ENCODE measurements at places on chromosomes 7 and 10. TPM values are rescaled to one million over a fixed set of nuclear protein-coding genes. Genes with fewer than 3 reads are reported as not detected.

DNA sequence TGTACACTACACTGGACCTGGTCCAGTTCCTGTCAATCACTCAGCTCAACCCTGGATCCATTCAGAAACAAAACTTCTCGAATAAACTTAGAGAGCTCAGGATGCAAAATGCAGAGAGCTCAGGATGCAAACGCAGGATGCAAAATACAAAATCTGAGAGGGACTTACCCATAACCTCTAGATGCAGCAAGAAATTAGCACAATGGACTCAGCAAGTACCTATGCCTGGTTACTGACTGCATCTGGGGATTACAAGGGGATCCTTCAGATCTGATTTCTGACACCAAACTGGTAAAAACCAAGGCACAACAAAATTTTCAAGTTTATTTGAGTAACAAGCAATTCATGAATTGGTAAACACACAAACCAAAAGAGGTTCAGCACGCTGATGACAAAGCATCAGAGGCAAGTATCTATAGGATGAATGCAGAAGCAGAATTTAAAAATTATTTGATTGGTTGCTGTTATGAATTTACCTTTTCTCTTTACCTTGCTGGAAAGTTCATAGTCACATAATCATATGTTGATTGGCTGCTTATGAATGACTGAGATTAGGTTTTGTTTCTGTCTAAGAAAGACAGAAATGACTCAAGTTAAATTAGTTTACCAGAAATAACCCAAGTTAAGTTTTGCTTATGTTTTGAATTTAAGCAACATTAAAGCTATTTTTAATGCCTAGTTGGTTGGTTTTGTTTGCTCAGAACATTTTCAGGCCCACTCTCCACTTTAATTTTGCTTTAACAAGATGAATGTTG lies 11.4 kb downstream of the GIMAP6 start:
- no peak for DNase-seq

DNA sequence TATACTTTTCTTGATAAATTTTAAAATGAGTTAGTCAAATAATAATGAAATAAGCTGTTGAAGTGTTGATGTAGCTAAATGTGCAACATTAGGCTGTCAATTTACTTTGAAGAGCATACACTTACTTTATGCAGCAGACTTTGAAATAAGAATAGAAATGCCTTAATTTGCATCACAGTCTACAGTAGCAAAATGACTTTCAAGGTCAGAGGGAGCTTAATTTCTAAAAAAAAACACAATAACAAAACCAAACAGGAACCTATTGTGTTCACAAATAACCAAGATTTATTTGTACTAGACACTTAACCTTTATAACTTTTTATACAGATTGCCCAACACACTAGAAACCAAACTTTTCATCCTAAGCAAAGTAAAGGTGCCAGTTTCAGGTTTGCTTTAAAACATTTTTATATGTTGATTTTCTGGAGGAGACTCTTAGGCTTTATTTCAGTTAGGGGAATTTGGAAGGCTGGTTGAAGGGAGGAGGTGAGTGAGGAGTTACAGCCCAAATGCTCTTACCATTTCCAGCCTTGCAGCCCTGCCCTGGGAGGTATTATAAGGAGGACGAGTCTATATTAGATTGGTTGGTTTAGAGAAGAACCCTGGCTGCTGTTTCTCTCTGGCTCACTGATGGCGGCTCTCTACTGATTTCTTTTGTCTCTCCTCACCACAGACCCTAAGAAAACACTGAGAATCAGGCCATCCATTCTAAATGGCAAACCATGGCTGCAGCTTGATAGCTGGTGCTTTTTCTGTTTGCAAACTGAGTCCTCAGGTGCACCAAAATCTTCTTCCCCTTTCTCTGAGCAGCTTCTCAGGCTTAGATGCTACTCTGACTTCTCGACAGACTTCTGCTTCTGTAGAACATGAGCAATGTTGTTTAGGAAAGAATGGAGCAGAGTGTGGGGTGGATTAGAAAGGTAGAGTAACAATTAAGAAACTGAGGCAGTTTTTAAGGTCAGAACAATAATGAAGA lies 55.2 kb upstream of the RPA3 start:
- DNase-seq, result peak; percentile 70

DNA sequence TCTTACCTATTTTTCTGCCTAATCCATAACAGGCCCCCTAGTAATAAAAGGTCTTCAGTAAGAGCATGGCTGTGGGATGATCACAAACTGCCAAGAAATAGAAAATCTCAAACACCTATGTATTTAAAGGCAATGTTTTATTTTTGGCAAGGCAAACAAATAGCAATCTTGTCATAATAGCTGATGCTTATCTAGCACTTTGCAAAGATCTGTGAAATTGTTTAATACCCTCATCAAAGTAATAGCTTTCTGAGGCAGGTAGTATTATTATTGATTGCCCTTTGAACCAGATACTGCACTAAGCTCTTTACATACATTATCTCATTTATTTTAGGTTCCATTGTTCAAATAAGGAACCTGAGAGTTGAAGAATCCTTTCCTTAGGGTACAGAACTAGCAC lies 1.6 kb upstream of the CADPS2 start:
- no peak for DNase-seq

DNA sequence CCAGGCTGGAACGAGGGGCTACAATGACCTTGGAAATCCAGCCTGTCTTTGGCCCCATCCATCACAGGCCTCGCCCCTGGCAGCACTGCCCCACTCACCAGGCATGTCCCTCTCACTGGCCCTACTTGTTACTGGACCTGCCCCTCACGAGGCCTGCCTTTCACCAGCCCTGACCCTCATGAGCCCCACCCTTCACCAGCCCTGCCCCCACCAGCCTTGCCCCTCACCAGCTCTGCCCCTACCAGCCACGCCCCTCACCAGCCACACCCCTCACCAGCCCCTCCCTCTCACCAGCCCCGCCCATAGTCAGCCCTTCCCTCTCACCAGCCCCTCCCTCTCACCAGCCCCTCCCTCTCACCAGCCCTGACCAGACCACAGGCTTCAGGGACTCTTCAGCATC lies 57.8 kb downstream of the COL26A1 start:
- DNase-seq, result no peak

DNA sequence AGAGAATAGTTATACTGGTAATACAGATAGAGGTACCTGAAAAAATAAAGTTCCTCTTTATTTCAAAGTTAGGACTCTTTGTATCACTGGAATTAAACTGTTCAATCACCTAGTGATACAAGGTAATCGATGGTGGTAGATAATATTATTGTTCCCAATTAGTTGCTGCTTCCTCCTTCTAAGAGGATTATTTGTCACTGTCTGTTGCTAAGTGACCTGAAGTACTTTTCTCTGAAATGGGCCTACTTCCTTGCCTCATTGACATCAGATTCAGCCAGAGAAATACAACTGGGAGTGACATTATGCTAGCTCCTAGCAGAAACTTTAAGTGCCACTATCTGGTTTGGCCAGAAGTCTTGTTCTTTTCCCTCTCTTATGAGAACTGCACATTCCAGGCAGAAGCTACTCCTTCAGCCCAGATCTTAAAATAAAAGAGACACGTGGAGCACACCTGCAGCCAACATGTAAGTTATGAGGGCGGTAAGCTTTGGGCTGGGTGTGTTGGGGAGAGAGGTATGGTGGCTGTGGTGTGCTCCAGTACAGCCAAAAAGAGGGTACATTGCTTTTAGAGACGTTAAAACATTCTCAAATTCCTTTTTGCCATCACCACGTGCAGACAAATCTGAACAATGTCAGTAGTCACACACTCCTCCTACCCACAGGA lies 54.8 kb downstream of the MINDY3 start:
- no peak for DNase-seq

DNA sequence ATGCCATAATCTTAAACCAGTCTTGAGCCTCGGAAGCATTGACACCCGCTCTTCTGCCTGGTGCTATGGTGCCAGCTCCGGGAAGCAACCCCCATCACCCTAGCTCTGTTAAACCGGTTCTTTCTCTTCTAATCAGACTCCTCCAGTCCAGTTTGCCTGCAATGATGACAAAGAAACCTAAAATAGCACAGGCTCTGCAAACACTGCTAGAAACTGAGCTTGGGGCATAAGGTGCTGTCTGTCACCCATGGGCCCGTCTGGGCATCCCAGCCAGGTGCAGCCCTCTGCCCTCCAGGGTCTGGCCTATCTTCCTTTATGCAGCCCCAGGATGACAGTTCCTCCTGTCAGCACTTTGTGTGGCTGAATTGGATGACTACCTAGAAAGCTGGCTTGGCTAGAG lies 14.2 kb upstream of the CAMK2G start:
- DNase-seq, result no peak

GRCh38 chr7:82289152-82289535 lies 154.4 kb downstream of the CACNA2D1 start:
- DNase-seq, result no peak

DNA sequence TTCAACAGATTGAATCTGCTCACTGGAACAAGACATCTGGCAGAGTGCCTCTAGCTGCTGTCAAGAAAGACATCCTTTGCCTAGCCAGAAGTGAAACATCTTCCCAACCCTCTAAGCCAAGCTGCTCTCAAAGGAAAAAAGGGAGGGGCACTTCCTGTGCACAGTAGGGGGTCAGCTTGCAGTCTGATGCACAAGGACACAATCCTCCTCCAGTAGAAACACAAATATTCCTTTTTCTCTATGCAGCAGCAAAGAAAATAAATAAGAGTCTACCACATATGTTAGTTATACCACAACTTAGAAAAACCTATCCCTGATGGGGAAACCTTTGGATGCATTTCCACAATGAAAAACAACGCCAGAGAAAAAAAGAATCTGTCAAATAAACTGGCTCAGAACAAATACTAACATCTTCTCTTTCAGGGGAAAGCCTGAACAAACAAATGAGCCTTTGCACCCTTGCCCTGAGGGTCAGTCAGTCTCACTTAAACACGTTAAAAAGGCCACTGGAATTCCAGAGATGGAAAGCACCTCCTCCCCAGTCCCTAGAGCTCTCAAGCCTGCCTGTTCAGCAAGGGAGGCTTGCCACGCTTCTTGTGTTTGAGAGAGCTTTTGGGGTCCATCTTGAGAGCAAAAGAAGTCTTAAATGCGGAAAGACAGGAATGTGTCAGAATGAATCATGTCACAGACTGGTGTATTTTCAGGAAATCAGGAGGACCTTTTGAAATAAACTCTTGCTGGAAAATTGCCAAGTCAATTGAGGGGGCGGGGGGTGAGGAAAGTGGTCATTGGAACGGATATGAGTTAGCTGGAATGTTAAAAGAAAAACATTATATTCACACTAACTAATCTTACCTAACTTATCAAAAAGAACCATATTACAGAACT lies 7.5 kb downstream of the LAMB1 start:
- DNase-seq, result no peak

DNA sequence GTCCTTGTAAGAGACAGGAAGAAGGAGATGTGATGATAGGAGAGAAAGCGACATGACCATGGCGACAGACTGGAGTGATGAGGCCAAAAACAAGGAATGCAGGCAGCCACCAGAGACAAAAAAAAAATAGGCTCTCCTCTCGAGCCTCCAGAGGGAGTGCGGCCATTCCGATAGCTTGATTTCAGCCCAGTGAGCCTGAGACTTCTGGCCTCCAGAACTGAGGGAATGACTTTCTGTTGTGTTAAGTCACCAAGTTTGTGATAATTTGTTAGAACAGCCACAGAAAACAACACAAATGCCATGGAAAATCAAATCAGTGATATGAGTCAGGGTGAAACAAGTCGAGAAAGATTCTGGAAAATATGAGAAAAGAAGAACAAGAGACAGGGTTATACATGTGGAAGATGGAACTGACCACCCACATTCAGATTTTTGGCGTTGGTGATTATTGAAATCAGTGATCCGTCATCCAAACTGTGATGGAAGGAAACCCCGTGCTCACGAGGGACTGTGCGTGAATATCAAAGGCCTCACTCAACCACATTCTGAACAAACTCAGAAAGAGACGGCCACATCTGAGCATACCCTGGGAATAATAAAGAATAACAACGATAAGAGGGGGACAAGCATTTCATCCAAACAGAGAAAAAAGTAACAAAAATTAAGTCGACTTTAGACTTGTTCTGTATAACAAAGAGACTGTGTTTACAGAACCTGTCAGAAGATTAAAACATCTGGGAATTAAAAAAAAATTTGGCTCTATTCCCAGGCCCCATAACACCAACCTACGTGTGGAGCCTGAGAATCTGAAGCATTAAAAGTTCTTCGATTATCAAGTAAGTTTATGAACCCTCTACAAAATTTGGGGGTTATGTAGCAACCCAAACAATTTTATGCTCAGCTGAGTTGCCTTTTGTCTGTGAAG lies 72.1 kb downstream of the EEPD1 start:
- no peak for DNase-seq

- DNase-seq, result no peak
Observed at GRCh38 chr10:19977097-19977521, 160.9 kb downstream of the PLXDC2 start.

DNA sequence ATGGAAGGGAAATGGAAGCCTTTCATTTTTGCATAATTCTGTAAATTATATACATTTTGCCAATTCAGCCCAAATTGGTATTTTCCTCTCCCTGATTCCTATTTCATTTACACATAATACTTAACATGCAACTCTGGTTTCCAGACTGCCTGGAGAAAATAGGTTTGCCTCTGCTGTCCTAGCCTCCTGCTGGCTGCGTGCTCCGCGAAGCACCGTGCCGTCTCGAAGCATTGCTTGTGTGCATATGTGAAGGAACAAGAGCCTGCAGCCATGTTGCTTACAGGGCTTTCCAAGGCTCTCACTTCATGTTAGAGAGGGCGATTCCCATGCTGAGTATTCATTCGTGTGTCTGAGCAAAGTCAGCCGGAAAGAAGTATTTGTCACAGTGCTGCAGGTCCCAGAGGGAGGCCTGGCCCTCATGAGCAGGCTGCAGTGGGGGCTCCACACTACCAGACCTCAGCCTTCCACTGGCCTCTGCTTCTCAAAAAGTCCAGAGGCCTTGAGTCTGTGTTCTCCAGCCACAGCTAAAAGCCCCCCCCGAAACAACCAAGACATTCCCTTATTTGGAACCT lies 66.5 kb downstream of the CLRN3 start:
- DNase-seq, result no peak

- no peak for DNase-seq
Observed at GRCh38 chr10:33410096-33410859, 75.8 kb upstream of the NRP1 start.

GRCh38 chr10:311901-312665 lies 176.8 kb downstream of the ZMYND11 start:
- peak; percentile 65 for DNase-seq

DNA sequence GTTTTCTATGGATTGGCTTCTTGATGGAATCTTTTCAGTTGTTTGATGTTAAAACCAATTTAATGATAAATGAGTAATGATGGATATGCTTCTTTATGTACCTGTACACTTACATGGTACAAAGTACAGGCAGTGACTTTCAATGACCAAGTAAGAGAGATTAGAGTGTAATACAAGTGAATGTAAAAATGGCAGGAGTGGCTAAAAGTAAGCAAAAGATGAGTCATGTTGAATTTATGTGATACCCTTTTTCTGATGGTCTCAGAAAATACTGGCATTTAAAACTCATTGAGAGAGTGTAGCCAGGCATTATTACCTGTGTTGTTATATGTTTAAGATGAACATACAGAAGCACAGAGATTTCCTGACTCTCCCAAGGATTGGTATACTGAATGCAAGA lies 97.1 kb downstream of the GPR85 start:
- DNase-seq, result no peak

Gene STARD3NL
- total RNA-seq, result 21.7 TPM

Gene RNF133
- total RNA-seq, result not detected

Gene ZNF33B
- 20.9 TPM for total RNA-seq

Gene TSPAN12
- not detected for total RNA-seq

Gene CALY
- total RNA-seq, result not detected

Gene ZNF12
- total RNA-seq, result 27.1 TPM

Gene IMPDH1
- 51.3 TPM for total RNA-seq

Gene SPDYE9
- not detected for total RNA-seq

Gene SAP25
- total RNA-seq, result 14.0 TPM

Gene PPP1R17
- total RNA-seq, result not detected

Gene ZNF777
- 10.4 TPM for total RNA-seq

Gene FKBP14
- total RNA-seq, result 17.9 TPM

Gene UNCX
- total RNA-seq, result not detected

Gene FAM237B
- total RNA-seq, result not detected

Gene ALDH18A1
- 72.3 TPM for total RNA-seq
